ENCODE measurements at places on chromosomes 7 and 10.

- no peak for DNase-seq
Observed at GRCh38 chr7:66886152-66886551, 34.9 kb upstream of the TMEM248 start.

DNA sequence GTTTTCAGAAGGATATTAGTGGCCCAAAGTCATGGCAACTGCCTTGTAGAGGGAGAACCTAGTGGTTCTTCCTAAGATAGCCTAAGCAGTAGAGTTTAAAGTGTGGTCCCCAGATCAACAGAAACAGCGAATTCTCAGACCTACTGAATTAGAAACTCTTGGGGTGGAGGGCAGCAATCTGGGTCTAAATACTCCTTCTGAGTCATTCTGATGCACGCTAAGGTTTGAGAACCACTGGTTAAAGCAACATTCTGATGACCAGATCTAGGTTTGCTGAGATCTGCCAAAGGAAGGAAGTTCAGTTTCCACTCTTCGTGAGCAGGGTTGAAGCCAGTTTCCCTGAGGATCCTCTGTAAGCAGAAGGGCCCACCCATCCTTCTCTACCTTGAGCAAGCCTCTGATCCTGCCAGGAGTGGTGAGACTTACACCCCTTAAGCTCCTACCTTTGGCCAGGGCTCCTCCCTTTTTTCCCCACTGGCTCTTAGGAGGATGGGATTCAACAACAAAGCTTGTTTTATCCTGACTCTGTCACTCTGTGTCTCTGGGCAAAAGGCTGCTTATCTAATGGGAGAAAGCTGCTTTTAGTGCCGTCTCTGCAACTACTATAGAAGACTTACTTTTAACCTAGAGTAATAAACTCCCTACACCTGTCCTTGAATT lies 26.8 kb upstream of the TRUB1 start:
- DNase-seq = no peak

DNA sequence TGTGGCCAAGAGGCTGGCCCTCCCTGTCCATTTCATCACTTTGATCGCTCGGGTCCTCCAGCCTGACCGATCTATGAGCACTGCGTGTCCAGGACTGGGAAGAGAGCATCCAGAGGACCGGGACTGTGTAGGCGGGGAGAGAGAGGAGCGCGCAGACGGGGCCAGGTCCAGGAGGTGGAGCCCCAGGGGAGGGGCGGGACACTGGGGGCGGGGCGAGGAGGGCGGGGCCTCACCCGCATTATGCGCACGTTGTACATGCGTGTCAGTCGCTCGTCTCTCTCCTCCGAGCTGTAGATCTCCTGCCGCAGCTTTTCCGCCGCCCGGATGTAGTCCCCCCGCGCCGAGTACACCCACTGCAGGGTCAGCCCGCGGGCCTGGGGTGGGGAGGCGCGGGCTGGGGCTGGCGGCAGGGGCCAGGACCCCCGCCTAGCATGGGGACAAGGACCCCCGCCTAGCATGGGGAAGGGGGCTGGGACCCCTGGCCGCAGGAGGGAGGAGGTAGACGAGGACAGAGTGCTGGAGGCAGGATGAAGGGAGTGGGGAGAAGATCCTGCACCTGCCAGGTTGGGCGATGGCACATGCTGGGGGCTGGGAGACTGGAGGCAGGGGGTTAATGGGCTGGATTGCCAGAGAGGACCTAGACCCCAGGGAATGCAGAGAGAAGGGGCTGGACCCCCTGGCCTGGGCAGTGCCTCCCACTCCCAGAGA lies 14.3 kb downstream of the MOSPD3 start:
- DNase-seq = peak; percentile 85

DNA sequence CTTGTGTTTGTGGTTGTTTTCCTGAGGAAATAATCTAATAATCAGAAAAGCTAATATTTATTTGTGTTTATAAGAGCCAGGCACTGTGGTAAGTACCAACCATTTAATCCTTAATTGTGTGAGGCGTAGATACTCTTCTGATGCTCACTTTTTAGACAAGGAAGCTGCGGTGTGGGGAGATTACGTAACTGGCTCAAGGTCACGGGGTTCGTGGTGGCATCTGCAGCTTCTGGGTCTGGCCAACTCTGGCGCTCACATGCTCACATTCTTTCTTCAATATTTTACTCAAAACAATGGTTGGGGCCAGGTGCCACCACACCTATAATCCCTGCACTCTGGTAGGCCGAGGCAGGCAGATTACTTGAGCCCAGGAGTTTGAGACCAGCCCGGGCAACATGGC lies 77.6 kb downstream of the RALA start:
- no peak for DNase-seq

DNA sequence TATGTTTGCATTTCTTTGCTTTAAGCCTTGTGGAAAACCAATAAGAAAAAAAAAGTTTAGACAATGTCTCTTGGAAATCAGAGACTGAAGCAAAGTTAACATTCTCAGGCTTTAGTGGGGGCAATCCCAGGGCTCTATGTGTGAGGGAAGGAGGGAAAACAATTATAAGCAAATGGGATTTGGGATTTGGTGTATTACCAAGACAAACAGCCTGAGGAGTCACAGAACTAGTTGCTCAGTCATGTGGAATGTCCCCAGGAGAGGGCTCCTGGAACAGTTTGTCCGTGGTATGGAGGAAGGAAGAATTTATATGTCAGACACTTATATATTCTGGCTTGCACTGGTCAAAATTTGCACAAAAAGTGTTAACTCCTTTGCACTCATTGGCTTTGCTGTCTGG lies 562.9 kb upstream of the TPK1 start:
- DNase-seq = no peak

- no peak for DNase-seq
Observed at GRCh38 chr10:102540023-102540422, 36.3 kb downstream of the SUFU start.

GRCh38 chr10:97539523-97540200 lies 32.9 kb upstream of the ANKRD2 start:
- DNase-seq = no peak
